CD4-positive, CD25-positive, alpha-beta regulatory T cell (primary cell): ENCODE measurements at places on chromosomes 3 and 15. TPM values are rescaled to one million over a fixed set of nuclear protein-coding genes. Genes with fewer than 3 reads are reported as not detected.

The PLA2G4F gene
- not detected for total RNA-seq

- no peaks in the 10 kb centered on the region for H3K4me1 ChIP-seq
- H3K4me3 ChIP-seq: no peak overlapping the region
- H3K36me3 ChIP-seq: no peaks in the 10 kb centered on the region
- DNase-seq: no peak
- H3K27ac ChIP-seq: no peak overlapping the region
Measured at GRCh38 chr3:13524979-13525669, 23.8 kb upstream of the FBLN2 start.

DNA sequence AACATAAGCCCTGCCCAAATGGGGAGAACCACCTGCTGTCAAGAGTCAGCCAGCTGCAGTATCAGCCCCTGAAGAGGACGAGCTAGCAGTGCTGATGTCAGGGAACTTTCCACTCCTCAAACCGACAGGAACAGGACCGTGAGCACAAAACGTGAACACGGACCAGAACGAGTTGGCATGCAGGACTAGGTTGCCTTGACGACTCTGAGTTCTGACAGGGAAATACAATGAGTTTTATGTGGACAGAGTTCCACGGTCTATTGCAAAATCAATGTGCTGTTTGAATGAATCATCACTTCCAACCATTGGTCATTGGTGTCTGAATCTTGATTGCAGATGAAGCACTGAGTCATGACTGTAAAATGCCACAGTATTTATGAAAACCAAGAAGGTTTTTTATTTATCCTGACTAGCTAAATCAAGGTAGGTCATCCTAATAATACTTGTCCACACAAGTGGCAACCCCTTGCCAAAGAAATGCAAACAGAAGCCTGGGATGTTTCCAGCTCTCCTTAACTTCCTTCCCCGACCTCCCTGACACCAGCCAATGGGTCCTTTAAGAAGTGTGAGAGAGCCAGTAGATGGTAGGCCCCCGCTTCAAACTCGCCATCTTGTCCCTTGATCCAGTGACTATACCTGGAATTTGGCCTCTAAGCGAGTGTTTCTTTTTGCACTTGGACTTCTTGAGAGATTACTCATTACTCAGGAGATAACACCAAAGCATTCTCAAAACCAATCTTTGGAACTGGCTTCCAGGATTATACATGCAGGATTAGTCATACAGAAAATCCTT, 119.6 kb downstream of the ASB7 start:
- no peaks in the 10 kb centered on the region for H3K36me3 ChIP-seq
- no peak overlapping the region for H3K4me3 ChIP-seq
- no peak for DNase-seq
- H3K27ac ChIP-seq: no peak overlapping the region
- H3K4me1 ChIP-seq: no peaks in the 10 kb centered on the region

DNA sequence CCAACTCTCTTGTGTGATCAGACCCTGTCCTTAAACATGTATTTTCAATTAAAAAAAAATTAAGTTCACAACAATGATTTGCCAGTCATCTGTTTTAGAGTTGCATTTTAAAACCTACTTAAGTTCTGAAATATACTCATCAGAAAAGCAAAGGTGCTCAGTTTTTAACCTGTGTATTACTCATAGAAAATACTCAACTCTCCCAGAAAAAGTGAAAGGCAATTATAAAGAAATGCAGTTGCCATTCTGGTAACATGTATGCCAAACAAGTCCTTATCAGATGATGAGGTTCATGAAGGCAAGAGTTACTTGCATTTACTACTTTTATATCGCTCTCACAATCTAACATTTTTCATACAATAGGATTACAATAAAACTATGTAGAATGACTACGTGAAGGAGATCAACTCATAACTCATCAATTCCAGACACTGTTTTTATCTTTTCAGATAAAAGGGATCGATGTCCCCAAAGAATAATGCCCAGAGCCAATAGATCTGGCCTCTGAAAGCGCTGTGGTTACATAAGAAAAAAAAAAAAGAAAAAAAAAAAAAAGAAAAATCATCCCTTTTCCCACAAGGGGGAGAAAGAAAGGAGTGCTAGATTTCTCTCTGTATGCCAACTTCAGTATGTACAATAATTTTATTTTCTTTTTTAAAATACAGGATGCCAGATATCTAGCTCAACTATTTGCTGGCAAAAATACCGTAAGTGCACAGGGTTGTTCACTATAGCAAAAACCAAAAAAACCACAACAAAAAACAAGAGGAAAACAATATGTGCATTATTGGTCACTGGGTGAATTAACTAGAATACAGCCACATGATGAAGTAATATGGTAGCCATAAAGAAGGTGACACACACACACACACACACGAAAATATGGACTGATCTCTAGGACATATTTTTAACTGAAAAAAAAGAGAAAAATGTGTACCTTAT, 137.4 kb downstream of the NR1I2 start:
- no peaks in the 10 kb centered on the region for H3K27me3 ChIP-seq
- H3K4me3 ChIP-seq: no peak overlapping the region
- H3K4me1 ChIP-seq: peaks cover 6% of the 10 kb centered on the region

The TRIM42 gene
- total RNA-seq: not detected

DNA sequence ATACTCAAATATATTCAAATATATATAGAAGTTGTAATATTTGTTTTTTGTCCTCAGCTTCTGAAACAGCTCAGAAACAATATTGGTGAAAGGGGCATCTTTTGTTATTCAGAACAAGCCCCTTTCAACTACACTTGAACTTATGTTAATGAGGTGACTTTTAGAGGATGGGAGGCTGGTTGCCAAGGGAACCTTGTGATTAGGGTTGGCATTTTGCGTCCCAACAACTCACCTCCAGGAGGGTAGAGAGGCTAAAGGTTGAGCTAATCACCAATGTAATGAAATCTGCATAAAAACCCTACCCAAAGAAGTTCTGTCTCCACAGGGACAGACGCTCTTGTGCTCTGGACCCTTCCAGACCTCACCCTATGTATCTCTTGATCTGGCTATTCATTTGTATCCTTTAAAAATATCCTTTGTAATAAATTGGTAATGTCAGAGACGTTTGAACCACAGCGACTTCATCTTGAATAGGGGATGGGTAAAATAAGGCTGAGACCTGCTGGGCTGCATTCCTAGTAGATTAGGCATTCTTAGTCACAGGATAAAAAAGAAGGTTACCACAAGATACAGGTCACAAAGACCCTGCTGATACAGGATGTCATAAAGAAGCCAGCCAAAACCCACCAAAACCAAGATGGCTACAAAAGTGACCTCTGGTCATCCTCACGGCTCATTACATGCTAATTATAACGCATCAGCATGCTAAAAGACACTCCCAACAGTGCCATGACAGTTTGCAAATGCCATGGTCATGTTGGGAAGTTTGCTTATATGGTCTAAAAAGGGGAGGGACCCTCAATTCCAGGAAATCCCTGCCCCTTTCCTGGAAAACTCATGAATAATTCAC, 111.1 kb downstream of the FMN1 start:
- peaks cover 4% of the 10 kb centered on the region for H3K4me1 ChIP-seq
- no peak overlapping the region for H3K27ac ChIP-seq
- no peaks in the 10 kb centered on the region for H3K36me3 ChIP-seq
- no peak overlapping the region for H3K4me3 ChIP-seq
- H3K27me3 ChIP-seq: no peaks in the 10 kb centered on the region

The CPNE9 gene
- not detected for total RNA-seq

DNA sequence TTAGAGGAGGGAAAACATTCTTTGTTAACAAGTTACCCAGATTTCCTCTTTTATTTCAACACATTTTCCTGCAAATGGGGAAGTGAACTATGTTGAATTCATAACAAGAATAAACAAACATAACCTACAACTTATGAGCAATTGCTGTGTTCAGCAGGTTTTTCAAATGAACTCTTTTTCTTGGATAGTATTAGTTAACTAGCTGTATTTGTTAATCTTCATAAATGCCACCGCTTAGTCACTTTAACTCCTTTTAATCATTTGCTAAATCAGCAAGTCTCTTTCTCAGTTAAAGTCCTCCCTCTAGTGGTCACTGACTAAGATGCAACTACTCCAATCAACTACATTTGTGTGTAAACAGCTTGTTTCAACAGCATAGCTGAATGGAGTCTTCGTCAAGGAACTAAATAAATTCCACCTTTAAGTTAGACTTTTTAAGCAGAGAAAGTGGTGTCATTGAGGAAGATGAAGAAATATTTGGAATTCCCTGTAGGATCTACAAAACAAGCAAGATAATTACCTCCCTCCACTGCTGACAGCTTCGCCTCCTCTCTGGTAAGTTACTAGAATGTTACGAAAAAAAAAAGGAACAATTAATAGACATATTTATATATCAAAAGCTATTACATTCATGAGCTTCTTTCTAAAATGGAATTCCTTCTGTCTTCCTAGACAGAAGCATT, 1122.0 kb downstream of the ROBO1 start:
- H3K4me1 ChIP-seq: no peaks in the 10 kb centered on the region
- no peak overlapping the region for H3K4me3 ChIP-seq
- no peak overlapping the region for H3K27ac ChIP-seq

DNA sequence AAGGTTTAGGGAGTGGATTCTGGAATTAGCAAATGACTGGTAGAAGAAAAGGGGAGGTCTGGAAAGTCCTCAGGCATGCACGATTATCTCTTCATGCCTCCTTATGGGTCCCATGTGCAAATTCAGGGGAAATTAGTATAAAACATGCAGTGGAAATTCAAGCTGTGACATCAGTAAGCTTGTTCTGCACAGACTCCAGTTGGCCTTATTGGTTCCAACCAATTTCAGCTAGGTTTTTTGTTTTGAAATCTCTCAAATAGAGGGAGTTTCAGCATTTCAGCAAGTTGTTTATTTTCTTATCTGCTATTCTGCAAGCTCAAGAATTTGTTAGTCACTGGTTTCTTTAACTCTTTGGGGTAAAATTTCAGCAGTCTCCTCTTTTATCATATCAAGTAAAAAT, 774 bp upstream of the TMCO5A start:
- H3K4me1 ChIP-seq: no peaks in the 10 kb centered on the region
- H3K27ac ChIP-seq: no peak overlapping the region
- no peaks in the 10 kb centered on the region for H3K27me3 ChIP-seq
- H3K36me3 ChIP-seq: no peaks in the 10 kb centered on the region

- H3K36me3 ChIP-seq: no peaks in the 10 kb centered on the region
- H3K4me3 ChIP-seq: no peak overlapping the region
- no peaks in the 10 kb centered on the region for H3K4me1 ChIP-seq
- no peak overlapping the region for H3K27ac ChIP-seq
Measured at GRCh38 chr15:67680641-67681040, 138.1 kb downstream of the MAP2K5 start.

- no peak for DNase-seq
- H3K4me3 ChIP-seq: no peak overlapping the region
- H3K36me3 ChIP-seq: no peaks in the 10 kb centered on the region
- H3K27ac ChIP-seq: no peak overlapping the region
Measured at GRCh38 chr3:7977245-7978086, 524.2 kb upstream of the LMCD1 start.

The C3orf52 gene
- total RNA-seq: 0.59 TPM

- H3K27ac ChIP-seq: no peak overlapping the region
- H3K27me3 ChIP-seq: peaks cover 9% of the 10 kb centered on the region
- no peak overlapping the region for H3K4me3 ChIP-seq
- no peak for DNase-seq
- no peaks in the 10 kb centered on the region for H3K4me1 ChIP-seq
Measured at GRCh38 chr3:31738412-31738811, 205.7 kb downstream of the STT3B start.

DNA sequence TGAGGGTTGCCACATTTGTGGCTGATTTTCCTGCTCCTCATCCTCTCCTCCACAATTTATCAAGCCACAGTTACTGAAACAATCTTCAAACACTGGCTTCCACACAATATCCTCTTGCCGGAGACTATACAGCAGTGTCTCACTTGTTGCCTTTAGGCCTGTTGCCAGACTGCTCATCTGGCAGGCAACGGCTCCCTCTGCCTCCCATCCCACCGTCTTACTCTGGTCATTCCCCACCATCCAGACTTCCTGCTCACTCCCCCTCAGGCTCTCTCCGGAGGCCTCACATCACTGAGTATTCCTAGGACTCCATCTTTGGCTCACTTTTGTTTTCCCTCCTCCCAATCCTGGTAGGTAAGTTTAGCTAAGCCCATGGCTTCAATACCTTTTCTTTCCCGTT, 301.9 kb downstream of the IL20RB start:
- no peak for DNase-seq
- no peak overlapping the region for H3K4me3 ChIP-seq
- no peaks in the 10 kb centered on the region for H3K4me1 ChIP-seq
- H3K27me3 ChIP-seq: no peaks in the 10 kb centered on the region

The AEN gene
- 52.4 TPM for total RNA-seq

GRCh38 chr15:67005294-67005996, 60.0 kb upstream of the SMAD3 start:
- H3K4me1 ChIP-seq: no peaks in the 10 kb centered on the region
- no peak for DNase-seq
- peaks cover 2% of the 10 kb centered on the region for H3K27me3 ChIP-seq
- H3K36me3 ChIP-seq: no peaks in the 10 kb centered on the region
- no peak overlapping the region for H3K27ac ChIP-seq

The PAK2 gene
- 83.7 TPM for total RNA-seq

- peak overlapping the region; percentile 17 for H3K4me3 ChIP-seq
- no peaks in the 10 kb centered on the region for H3K36me3 ChIP-seq
- DNase-seq: no peak
- no peaks in the 10 kb centered on the region for H3K27me3 ChIP-seq
- H3K4me1 ChIP-seq: peaks cover 9% of the 10 kb centered on the region
- H3K27ac ChIP-seq: no peak overlapping the region
Measured at GRCh38 chr15:77409259-77410156, 10.4 kb downstream of the PEAK1 start.

The SAMMSON gene
- total RNA-seq: not detected

The PLCL2 gene
- 42.9 TPM for total RNA-seq

The SNX22 gene
- 0.20 TPM for total RNA-seq

The RGMA gene
- 0.49 TPM for total RNA-seq

The GOLGA6A gene
- 0.20 TPM for total RNA-seq

The LRRC15 gene
- total RNA-seq: not detected

DNA sequence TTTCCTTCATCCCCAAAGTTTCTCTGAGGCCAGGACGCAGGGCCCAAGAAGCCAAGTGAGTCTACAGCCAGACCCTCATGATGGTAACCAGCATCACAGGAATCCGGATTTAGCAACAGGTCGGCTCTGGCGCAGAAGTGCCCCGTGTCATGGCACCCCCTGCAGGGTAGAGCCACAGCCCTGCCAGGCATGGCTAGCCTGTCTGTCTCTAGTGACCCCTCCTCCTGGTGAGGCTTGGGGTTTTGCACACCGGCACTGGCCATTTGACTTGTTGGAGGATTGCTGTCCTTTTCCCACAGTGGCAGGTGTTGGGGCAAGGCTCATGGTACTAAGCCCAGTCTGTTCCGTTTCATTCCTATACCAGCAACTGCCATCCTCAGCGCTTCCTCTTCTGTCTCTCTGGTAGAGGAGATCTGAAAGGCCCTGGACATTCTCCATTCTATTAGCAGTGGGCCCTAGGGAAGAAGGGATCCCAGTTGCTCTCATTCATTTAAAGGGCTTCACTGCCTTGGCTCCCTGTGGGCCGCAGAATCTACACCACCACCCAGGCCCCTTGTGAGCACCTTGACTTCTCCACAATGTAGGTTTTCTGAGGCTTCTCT, 9.4 kb upstream of the CHAC1 start:
- H3K4me1 ChIP-seq: peaks cover 27% of the 10 kb centered on the region
- no peak for DNase-seq
- H3K27ac ChIP-seq: no peak overlapping the region
- H3K27me3 ChIP-seq: no peaks in the 10 kb centered on the region

The SFMBT1 gene
- total RNA-seq: 31.4 TPM

GRCh38 chr3:106673926-106674569, 703.2 kb upstream of the CCDC54 start:
- no peak overlapping the region for H3K27ac ChIP-seq
- DNase-seq: no peak

The ZDHHC19 gene
- total RNA-seq: not detected
